ENCODE measurements at places on chromosomes 3 and 15. TPM values are rescaled to one million over a fixed set of nuclear protein-coding genes. Genes with fewer than 3 reads are reported as not detected.

GOLGA8M gene
- total RNA-seq = 0.78 TPM

GOLGA8G gene
- not detected for total RNA-seq

PPP1R14D gene
- not detected for total RNA-seq

SPINK8 gene
- total RNA-seq = not detected

DNA sequence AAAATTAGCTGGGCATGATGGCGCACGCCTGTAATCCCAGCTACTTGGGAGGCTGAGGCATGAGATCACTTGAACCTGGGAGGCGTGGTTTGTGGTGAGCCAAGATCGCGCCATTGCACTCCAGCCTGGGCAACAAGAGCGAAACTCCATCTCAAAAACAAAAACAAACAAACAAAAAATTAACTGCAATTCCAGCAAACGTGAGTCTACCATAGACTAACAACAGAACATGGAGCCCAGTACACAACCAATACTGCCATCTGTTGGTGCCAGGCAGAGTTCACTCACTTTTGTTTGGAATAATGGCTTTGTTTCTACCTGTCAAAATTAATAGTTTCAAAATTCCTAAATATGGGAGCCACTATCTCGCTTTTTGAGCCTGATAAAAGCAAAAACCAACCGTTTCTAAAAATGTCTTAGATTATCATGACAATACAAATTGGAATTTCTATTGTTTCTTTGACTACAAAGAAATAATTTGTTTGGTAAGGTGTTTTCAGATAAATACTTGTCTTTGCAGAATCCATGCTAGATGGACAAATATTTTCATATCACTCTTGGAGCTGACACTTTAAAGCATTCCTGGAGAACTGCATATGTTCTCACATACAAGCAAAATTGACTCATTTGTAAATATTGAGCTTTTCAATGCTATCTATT is 45.0 kb downstream of the GPR176 start:
- DNase-seq = no peak

DNA sequence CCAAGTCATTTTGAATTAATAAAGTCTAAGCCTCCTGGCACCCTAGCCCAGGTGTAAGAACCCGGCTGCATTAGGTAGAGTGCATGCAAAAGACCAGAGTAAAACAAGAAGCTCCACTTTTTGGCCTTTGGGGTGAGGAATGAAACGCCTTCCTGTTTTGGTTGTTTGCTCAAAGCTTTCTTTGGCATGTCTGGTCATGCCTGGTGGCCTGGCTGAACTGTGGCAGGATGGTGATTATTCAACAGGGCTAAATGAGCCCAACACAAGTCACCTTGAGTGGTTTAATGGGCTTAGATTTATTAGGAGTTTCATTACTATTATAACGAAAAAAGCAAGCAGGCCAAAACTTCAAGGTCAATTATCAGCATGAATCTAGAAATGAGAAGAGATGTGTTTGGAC is 40.9 kb upstream of the LDHAL6B start:
- DNase-seq = no peak

ITIH1 gene
- total RNA-seq = 0.80 TPM

- DNase-seq = no peak
Measured at GRCh38 chr3:60186359-60186758, 1064.9 kb downstream of the FHIT start.

STAC gene
- total RNA-seq = 0.09 TPM

DNA sequence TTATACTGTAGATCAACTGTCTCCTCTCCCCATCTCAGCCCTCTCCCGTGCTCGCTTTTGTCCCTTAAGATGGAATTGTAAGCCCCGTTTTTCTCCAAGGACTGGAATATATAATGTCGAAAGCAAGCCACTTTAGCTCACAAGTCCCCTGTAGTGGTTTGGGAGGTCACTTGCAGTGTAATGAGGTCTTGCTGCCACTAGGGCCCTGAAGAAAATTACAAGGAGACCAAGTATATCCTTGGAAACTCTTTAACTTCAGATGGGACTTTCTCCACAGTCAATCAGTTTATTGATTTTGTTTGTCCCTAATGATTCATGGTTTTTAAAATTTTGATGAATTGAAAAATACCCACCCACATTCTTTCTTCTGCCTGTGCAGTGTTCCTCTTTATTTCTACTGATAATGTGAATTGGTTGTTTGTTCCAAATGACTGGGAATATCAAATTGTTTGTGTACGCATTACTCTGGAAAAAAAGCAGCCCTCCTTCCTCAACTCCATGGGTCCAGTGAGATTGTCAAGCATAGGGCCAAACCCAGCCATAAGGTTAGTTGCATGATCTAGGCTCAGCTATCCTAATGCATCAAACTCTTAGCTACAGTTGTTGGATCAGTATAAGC is 294.8 kb downstream of the MCTP2 start:
- no peak for DNase-seq

GRCh38 chr3:23867400-23867799 is 49.4 kb downstream of the NKIRAS1 start:
- DNase-seq = no peak

STAG1 gene
- total RNA-seq = 47.0 TPM

- DNase-seq = no peak
Measured at GRCh38 chr15:99931703-99932603, 198.7 kb upstream of the LYSMD4 start.

RPL35A gene
- total RNA-seq = 1,556 TPM

GRCh38 chr3:118938183-118938961 is 96.3 kb downstream of the IGSF11 start:
- no peak for DNase-seq

ITGA11 gene
- total RNA-seq = not detected

SERPINI2 gene
- total RNA-seq = not detected

DNA sequence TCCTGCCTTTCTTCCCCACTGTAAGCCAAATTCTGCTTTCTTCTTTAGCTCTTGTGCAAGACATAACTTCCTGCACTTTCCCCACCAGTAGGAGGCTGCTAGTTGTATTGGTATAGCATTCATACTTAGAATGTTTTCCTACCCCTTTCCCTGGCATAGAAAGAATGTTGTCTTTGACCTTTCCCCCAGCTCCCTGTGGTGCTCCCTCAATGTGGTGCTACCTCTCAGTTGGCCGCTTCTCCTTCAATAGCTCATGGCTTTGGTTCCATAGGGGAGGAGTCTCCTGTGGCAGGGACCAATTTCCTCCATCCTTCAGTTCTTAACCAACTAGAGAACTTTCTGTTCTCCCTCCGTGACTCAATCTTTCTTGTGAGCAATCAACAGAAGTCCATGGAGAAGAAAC is 67.5 kb upstream of the AKAP13 start:
- DNase-seq = no peak

DNA sequence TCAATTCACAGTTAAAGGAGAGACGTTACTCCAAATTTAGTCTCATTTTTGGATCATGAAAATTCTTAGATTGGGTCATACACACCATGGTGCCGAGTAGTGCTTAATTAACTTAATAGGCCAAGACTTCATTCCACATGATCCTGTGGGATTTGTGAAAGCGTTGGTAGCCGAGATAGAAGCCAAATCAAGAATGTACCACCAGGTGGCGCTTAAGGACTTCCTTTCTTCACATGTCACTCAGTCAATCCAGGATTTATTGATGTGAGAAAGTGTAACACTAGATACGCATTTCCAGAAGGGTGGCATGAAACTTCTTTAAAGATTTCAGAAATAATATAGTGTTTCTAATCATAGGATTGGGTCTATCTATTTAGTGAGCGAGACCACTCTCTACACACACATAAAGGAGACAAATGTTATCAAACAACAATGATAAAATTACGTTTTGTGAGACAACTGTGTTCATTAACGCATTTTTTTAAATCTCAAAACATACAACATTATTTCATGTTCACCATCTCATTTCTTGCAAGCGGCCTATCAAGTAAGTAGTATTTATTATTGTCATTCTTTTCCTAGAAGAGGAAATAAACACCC is 436.1 kb downstream of the CHL1 start:
- no peak for DNase-seq

DNA sequence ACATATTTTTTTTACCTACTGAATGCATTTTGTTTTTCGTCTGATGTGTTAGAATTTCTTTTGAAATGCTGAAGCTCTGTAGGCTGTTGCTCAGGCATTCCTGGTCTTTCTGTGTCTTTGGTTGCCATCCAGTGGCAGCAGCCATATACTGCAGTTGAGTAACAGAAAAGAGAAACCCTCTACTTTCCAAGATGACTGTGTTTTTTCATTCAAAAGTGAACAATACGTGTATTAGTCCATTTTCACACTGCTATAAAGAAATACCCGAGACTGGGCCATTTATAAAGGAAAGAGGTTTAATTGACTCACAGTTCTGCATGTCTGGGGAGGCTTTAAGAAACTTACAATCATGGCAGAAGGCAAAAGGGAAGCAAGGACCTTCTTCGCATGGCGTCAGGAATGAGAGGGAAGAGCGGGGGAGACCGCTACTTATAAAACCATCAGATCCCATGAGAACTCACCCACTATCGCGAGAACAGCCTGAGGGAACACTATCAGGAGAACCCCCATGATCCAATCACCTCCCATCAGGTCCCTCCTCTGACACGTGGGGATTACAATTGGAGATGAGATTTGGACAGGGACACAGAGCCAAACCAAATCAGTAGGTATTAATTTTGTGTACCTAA is 4.7 kb upstream of the GOLGA8B start:
- DNase-seq = no peak

DNA sequence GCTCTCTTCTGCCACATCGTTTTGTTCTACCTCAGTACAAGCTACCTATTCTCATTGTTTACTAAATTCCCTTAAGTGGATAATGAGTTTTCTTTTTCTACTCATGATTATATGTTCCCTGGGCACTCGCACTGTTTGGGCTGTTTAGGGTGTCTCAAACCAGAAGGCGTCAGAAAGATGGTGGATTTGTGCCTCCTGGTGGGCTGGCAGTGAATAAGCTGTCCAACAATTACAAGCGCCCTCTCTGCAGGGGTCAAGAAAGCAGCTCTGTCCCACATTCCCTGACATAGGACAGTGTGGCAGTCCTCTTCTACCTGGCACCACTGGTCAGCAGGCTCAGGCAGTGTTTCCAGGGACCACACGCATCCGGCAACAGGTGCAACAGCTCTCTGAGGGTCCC is 173.4 kb upstream of the PPP2R3A start:
- DNase-seq = no peak

DNA sequence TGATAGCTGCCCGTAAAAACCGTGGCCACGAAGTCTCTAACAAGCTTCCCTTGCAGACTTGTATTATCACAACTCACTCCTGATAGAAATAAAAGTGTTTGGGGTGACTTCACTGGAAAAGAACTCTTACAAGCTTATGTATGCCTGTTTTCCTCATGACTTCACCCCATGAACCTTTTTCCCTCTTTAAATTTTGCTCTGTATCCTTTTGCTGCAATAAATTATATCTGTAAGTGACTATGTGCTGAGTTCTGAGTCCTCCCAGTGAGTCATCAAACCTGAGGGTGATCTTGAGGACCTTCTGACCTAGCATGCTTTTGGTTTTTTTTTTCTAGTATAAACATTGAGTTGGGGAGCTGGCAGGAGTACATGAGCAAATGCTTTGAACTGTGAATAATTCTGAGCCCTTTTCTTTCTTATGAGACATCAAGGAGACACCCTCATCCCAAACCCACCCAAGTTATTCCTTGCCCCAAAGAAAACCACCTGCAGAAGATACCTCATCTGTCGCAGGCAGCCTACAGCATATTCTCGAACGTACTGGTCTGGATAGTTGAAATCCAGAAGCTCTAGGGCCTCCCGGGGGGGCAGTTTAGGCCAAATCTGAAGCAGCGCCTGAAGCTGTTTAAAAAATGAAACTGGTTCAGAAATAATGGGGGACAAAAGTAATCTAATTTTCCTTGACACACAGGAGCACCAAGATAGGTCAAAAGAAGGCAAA is 85.9 kb downstream of the FAIM start:
- DNase-seq = no peak

DNA sequence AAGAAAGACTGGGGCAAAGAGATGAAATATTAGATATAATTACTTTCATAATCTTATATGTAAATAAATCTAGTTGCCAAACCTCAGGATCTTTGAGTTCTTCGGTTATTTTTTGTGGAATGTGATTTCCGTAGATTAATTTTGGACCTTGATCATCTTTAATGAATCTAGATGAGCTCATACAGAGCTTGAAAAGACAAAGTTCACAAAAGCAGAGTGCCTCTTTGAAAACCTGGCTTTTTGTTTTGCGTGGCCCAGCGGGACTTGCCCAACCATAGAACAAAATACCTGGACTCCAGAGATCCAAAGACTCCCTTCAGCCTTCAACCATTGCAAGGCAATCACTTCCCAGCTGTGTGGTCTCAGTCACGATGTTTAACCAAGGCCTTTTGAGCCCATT is 54.8 kb upstream of the CHST2 start:
- DNase-seq = no peak

CADM2 gene
- not detected for total RNA-seq

DNA sequence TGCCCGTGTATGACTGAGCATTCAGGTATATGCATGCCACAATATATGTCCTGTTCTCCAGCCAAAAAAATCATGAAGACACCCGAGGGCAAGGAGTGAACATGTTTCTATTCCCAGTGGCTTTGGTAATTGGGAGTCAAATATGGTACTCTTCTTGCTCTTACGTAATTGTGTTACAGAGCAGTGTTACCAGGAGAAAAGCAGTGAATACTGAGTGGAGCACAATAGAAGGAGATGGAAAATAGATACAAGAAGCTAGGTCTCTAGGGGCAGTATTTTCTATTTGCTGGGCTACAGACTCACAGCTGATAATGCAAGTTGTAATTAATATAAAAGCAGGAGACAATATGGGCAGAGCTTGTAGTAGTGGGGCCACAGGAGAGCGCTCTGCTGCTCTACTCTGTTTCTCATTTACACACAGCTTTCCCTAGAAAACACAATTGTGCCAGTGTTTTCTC is 13.2 kb downstream of the MEIS2 start:
- no peak for DNase-seq

- DNase-seq = no peak
Measured at GRCh38 chr3:23991683-23992628, 46.9 kb downstream of the NR1D2 start.

PIERCE2 gene
- total RNA-seq = 0.55 TPM

DNA sequence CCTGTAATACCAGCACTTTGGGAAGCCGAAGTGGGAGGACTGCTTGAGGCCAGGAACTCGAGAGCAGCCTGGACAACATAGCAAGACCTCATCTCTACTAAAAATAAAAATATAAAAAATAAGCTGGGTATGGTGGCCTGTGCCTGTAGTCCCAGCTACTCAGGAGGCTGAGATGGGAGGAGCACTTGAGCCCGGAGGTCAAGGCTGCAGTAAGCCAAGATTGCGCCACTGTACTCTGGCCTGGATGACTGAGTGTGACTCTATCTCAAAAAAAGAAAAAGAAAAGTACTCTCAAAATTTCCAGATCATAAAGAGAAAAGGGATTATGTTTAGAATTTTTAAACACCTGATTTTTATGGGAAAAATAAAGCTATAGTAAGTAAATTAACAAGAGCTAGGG is 24.1 kb downstream of the SLC51A start:
- no peak for DNase-seq

KLHL40 gene
- not detected for total RNA-seq

TSEN2 gene
- total RNA-seq = 15.9 TPM

DNA sequence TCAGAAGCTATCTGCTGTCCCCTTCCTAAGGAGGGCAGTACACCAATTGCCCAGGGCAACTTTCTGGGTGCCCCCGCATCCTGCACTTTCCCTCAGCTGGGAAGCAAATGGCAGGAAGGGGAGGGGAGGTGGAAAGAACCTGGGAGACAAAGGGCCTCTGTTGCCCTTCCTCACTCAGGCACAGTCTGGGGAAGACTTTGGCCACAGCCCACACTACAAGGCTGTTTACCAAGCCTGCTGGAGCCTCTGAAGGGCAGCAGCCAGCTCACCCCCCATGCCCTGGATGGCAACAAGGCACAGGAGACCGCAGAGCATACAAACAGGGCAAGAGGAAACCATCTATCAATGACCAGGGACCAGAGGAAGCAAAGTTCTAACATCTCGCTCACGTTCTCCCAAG is 42.4 kb downstream of the ARRDC4 start:
- DNase-seq = no peak

- no peak for DNase-seq
Measured at GRCh38 chr3:87390821-87391220, 114.4 kb upstream of the POU1F1 start.
